Kidney capillary endothelial cell (primary cell): ENCODE measurements at places on chromosomes 3 and 15.

GRCh38 chr3:9012521-9012920, 49.2 kb upstream of the RAD18 start:
- DNase-seq, result peak; percentile 4

GRCh38 chr3:125262161-125262560, 49.6 kb upstream of the SLC12A8 start:
- DNase-seq, result no peak

GRCh38 chr3:32440611-32441350, 49.1 kb downstream of the CMTM7 start:
- DNase-seq, result no peak

GRCh38 chr3:151183265-151183671, 19.7 kb downstream of the GPR171 start:
- no peak for DNase-seq

- no peak for DNase-seq
Measured at GRCh38 chr3:71428841-71429596, 154.5 kb downstream of the FOXP1 start.

DNA sequence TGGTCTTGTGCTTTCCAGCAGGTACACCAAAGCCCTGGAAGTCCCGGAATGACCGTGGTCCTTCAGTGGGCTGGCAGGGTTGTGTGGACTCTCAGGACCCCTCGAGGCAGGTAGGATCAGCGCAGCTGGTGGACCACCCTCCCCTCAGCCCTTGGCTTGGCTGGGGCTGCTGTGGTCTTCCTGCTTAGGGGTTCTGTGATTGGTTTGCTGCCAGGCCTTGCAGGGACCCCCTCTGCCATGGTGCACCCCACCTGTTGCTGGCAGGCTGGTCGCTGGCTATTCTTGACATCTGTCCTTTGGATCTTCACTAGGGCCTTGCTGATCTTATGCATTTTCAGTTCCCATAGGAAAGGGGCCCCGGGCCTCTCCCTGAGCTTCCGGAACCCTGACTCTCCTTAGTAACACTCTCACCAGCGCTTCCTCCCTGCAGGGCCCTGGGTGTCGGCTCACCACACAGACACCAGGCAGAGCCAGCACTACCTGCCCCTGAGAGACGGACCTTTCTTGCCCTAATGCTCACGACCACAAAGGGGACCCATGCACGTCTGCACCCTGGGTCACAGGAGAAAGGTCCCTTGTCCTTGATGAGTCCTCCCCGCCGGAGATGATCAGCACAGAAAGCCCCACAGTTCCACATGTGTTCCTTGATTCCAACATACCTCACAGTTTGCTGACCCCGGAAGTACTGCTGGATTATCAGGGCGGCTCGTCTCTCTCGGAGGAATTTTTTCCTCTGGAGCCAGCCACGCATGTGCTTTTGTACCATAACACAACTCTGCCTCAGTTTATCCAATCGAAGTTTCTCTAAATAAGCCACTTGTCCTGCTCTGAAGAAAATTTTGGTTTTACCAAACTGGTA, 51.7 kb downstream of the MYO5C start:
- DNase-seq, result no peak

GRCh38 chr3:194925614-194926013, 239.9 kb downstream of the FAM43A start:
- DNase-seq, result no peak

DNA sequence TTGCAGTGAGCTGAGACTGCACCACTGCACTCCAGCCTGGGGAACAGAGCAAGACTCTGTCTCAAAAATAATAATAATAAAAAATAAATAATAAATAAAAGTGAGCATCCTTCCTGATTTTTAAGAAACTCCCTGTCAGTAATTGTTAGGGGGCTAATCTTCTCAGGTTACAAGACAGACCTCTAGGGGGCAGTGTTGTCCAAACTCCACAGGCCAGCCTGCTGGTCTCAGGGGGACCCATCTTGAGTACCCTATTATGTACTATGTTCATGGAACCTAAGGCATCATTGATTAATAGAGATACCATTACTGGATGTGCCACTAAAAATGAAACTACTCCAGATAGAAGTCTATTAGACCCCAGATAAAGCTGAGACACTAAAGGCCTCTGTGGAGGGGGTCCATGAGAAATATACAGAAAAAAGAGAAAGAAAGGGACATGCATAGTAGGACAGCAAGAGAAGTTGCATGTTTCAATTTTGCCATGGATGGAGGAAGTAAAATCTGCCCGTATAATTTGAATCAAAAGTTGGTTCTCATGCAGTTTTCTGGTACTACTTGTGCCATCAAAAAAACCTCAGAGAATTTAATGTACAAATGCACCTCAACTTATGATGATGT, 85.5 kb upstream of the CDV3 start:
- DNase-seq, result no peak

- no peak for DNase-seq
Measured at GRCh38 chr3:183117056-183117455, 17.8 kb upstream of the MCCC1 start.

GRCh38 chr3:52128118-52128683, 26.0 kb downstream of the POC1A start:
- DNase-seq, result peak; percentile 43

DNA sequence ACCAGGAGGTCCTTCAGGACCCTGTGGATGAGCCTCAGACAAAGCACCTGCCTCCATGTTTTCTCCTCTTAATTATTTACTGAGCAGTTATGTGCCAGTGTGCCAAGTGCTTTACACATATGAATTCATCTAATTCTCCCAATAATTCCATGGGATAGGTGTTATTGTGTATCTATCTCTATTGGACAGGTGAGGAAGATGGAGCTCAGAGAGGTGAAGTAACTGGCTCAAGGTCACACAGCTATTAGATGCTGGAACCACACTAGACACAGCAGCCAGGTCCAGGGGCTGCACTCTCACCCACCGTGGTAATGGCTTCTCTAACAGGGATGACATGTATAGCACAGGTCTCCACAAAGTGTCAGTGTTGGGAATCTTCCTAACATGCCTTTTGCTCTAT, 70.2 kb downstream of the TLE3 start:
- DNase-seq, result no peak

DNA sequence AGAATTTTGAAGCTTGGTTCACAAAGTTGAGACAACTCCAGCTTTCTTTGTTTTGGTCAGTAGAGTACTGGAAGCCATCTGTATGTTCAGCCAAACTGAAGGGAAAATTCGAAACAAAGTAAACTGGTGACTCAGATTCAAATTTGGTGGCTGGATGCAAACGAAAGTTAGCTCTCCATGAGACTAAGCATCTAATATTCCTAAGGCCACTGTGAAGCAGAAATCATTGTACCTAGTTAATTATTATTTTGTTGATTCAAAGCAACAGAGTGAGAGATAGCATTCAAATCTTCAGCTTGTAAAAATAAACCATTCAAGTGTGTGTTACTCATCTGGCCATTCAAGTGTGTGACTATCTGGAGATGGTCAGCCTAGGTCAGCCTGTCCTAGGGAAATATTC, 42.1 kb downstream of the NR2F2 start:
- DNase-seq, result no peak

DNA sequence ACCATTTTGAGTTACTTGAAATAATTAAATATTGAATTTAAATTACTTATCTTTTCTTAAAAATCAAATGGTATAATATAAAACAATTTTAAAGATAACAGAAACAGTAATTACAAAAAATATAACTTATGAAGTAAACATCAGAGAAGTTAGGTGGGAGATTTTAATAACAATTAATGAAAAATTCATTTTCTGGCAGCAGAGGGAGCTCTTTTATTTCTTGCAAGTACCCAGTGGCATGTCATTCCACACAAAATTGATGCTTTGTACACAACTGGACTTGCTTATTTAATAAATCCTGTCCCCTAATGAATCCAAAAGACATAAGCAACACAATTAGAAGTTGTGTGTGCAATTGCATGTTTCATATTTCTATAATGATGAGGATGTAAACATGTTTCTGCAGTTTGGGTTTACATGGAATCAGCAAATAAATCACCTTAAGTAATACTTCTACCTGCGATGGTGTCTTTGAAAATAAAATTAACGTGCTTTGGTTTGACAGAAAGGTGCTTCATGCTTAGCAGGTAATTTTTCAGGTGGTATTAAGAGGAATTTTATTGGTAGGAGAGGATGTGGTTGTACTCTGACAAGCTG, 861.3 kb downstream of the ZPLD1 start:
- peak; percentile 26 for DNase-seq

DNA sequence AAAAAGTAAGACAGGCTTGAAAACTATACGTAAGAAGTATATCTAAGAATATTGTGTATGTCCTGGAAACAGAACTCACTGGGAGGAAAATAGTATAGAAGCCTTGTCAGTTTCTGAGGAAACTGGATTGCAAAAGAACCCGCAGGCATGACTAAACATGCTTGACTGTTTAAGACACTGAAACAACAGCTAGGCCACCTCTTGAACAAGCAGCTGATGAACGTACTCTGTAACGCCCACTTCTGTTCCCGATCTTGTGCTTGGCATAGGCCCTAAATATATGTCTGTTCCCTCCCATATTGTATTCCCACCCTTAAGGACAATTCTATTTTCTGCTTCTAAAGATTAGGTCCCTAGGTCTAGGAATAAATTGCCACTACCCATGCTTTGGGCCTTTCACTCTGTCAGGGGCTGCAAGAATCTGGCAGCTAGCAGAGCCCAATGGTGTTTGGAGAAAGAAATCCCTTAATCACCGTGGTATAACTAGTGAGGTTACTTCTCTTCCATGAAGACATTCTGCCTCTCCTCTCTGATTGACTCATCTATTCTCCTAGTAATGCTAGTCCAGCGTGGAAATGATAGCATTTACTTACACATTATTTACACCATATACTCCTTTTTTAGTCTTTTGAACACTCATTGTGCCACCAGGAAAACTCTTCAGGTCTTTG, 46.2 kb downstream of the CD200 start:
- no peak for DNase-seq

DNA sequence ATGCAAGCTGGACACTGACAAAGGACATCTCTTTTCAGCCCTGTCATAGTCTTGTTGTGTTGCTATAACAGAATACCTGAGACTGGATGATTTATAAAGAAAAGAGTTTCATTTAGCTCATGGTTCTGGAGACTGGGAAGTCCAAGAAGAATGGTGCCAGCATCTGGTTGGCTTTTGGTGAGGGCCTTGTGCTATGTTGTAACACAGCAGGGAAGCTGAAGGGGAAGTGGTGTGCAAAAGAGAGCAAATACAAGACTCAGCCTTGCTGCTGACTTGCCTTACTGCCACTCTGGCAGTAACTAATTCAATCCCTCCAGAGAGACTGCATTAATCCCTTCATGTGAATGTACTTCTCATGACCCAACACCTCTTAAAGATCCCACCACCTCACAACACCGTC, 356.3 kb upstream of the PROK2 start:
- DNase-seq, result no peak

- no peak for DNase-seq
Measured at GRCh38 chr15:39066677-39067076, 502.1 kb upstream of the RASGRP1 start.

DNA sequence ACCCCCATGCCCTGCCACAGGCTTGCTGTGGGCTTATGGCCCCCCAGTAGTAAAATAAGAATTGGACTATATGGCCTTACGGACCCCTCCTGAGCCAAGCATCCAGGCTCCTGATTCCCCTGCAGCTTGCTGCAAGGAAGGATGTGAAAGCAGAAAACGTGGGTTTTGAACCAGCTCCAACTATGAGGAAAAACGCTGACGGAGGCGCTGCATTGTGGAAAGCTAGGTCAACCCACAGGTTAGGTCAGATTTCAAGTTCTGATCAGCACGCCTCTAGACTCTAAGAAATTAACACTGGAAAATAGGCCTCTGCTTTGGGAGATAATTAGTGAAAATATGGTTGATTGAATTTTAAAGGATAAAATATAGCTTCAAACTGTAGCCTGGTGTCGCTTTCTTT, 195.4 kb upstream of the HES1 start:
- no peak for DNase-seq

DNA sequence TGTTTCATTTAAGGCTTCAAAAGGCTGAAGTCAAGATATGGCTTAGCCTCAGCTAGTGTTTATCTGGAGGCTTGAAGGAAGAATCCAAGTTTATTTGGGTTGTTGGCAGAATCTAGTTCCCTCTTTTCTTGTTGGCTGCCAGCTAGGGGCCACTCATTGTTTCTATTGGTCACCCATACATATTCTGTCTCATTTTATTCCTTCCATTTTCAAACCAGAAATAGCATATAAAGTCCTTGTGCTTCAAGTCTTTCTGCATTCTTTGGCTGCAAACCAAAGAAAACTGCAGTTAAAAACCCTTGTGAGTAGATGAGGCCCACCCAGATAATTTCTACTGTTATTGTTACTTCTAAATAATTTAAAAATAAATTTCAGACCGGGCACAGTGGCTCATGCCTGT, 301.7 kb downstream of the OXSM start:
- DNase-seq, result no peak

- no peak for DNase-seq
Measured at GRCh38 chr3:187931101-187931500, 185.8 kb upstream of the BCL6 start.

GRCh38 chr15:79314811-79315210, 3.9 kb downstream of the TMED3 start:
- DNase-seq, result no peak

- DNase-seq, result no peak
Measured at GRCh38 chr3:124353691-124354090, 361.8 kb upstream of the ROPN1 start.

GRCh38 chr3:125160606-125161371, 51.8 kb downstream of the SLC12A8 start:
- DNase-seq, result no peak

DNA sequence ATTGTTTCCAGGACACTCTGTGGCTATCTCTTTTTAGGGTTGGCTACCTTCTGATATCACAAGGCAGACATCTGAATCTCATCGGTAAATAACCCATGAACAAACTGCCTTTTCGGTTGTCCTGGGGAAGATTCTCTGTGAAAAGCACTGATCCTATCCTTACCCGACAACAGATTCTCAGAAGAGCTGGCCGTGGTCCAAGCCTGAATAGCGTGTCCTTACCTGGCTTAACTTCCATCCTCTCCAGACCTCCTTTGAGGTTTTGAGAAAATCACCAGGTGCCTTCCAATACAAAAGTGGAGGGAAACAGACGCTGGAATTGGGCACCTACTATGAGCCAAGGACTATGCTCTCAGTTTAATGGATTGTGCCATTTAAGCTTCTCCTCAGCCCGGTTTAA, 87.4 kb upstream of the ARHGEF3 start:
- no peak for DNase-seq

DNA sequence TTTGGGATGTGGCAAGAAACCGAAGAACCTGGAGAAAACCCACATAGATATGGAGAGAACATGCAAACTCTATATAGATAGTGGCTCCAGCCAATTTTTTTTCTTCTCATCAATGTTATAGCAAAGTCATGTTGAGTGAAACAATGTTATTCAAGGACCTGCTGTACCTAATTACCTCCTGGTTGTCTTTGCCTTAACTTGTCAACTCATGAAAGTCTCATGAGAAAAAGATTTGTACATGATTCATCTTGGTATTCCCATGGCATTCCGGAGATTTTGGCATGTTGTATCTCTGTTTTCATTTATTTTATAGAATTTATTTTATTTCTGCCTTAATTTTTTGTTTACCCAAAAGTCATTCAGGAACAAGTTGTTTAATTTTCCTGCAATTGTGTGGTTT, 303.8 kb upstream of the CDIN1 start:
- DNase-seq, result no peak
